ENCODE measurements at places on chromosomes 7 and 10.

GRCh38 chr10:51422311-51423120 lies 276.9 kb downstream of the CSTF2T start:
- DNase-seq: peak; percentile 23

DNA sequence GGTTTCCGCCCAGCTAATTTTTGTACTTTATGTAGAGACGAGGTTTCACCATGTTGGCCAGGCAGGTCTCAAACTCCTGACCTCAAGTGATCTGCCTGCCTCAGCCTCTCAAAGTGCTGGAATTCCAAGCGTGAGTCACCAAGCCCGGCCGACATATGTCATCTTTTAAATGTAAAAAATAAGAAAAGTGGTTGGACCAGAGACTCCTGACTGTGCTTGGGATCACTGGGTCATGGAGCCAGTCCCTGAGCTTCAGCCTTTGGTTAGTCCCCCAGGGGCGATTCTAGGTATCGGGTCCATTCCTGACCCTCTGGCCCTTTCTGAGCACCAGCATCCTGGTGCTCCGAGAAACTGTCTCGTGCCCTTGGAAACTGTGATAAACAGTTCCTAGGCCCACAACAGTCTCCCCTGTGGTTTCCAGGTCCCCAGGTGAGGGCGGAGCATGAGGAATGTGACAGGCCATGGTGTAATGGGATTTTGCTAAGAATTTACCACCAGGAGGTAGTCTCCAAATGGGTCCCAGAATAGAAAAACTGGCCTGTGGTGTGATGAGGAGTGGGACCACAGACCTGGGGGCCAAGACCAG lies 32.8 kb downstream of the UBTD1 start:
- no peak for DNase-seq

DNA sequence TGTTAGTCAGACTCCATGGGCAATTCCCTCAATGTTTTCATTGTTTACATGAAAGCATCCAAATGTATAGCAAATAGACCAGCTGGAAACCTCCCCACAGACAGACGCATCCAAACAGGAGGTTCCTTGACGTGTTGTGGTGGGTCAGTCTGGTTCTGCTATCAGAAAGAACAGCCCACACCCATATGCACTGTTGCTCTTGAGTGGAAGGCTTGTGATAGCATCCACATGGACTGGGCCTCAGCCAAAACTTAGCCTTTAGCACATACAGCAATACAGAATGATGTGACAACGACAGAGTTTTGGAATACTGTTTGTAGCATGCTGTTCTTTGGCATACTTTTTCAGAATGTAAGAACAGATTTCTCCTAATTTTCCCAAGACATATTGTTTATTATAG lies 299.2 kb upstream of the ETV1 start:
- DNase-seq: no peak

- no peak for DNase-seq
Measured at GRCh38 chr7:100364480-100364879, 6.6 kb downstream of the PILRB start.
